Stimulated activated naive CD4-positive, alpha-beta T cell treated with Interleukin-2 at 50 U/mL for 16 hours (primary cell): ENCODE measurements at places on chromosomes 5 and 9.

GRCh38 chr5:122384739-122385235 is 72.8 kb downstream of the SNCAIP start:
- no peak for DNase-seq

DNA sequence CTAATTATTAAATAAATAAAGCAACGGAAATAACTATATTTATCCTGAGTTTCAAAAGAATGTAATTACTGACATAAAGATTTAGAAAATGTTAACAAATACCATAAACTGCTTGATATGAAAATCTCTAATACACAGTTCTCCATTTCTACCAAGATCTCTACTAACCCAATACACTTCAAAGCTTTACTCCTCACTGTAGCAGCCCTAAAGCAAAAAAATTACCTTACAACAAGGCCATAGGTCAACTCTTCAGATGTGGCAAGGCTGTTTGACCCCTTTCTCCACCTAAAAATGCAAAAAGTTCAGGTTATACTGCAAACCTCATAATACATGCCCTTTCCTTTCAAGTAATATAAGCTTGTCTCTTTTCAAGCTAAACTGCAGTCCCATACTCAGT is 96.7 kb downstream of the UGCG start:
- DNase-seq, result no peak

DNA sequence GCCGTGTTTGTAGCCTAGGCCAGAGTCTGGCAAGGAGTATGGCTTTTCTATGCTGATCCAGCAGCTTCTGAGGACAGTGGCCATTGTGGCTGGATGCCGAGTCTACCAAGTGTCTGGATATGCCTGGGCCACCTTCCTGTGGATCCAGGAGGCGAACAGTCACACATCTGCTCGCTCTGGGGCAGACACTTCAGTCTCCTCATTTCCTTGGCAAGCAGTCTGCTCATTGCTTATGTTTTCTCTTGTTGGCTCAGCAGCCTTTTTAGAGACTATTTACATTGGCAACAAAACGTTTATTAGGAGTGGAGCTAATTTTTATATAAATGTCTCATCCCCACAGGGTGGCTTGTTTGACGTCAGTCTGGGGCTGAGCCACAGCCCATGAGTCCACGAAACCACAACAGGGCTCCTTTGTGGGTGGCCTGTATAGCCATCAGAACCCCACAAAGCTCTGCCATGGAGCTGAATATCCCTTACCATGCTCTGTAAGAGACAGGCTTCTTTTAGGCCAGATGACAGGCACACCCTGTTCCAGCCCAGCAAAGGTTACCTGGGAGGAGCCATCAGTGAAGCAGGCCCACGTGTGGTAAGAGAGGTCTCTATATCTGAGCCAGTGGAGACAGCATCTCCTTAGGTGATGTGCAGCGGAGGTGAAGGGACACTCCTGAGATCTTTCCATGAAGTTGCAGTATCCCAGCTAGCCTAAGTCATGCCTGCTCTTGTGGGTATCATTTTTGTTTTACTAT is 221.7 kb downstream of the DIRAS2 start:
- no peak for DNase-seq

DNA sequence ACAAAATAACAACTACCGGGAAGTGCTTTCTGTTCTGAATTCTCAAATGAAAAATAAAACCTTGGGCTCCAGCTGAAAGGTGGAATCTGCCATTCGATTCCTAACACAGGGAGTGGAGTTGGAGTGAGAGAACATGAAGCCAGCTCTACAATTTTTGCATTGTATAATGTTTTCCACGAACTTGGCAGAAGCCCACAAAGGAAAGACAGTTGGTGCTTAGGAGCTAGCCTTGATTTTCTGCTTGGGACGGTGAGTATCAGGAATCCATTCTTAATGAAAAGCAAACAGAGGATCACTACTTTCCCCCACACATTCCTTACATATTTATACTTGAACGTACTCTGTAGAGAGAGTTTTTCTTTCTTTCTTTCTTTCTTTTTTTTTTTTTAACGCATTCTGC is 74.2 kb upstream of the FBXL7 start:
- no peak for DNase-seq

DNA sequence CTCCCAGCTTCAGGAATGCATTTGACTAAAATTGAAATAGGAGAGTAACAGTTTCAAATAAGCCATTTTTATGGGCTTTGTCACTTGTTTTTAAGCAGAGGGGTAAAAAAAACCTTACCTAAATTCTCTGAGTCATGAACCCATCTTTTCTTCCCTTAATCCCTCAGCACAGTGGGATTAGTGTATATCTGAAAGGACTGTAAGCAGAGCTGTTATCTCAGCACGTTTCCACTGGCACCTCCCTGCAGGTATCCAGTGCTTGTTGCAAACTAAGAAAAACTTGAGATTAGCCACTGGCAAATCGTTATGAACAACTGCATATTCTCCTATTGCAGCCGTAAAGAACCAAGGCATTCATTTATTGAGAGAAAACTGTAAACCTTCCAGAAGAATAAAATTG is 872.7 kb downstream of the EFNA5 start:
- DNase-seq, result no peak

- DNase-seq, result no peak
These were observed 35.1 kb upstream of the NANS start for GRCh38 chr9:98021306-98022040.

DNA sequence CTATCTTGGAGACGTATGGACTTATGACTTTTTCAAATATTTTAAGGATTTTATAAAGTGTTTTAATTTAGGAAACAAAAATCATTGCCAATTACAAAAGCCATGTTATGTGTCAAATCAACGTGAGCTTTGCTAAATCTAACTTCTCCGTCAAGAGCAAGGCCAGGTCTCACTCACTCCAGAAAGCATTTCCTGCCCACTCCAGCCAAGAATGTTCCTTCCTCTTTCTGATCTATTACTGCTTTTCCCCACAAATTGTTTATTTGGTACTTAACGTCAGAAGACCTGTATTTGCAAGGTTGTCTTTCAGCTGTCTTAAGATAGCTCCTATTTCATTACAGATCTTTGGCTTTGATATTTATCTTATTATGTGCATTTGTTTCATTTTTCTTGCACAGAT is 193.5 kb upstream of the HAPLN1 start:
- DNase-seq, result no peak

GRCh38 chr5:176608937-176609723 is 826 bp downstream of the GPRIN1 start:
- DNase-seq, result no peak

GRCh38 chr9:77896938-77897667 is 134.5 kb downstream of the GNAQ start:
- no peak for DNase-seq

GRCh38 chr5:25301836-25302235 is 657.1 kb upstream of the CDH10 start:
- DNase-seq, result no peak

GRCh38 chr9:98380065-98380681 is 124.7 kb upstream of the TBC1D2 start:
- DNase-seq, result no peak

DNA sequence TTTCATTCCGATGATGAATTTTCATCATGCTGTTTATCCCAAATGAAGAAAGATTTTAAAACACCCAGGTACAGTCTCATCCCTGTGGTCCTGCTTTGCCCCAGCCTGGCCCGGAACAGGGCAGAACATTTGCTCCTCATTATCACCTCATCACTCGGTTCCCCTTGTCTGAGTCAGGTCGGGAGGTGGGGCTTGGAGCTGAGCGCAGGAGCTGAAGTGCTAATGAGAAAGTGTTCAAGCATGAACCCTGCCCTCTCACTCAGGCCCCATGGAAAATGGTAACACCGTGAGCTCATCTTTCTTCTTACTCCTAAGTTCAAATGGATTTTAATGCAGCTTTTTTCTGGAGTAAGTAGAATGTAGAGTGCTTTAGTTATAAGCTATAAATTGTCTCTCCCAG is 466.2 kb downstream of the KDM4C start:
- DNase-seq, result no peak

DNA sequence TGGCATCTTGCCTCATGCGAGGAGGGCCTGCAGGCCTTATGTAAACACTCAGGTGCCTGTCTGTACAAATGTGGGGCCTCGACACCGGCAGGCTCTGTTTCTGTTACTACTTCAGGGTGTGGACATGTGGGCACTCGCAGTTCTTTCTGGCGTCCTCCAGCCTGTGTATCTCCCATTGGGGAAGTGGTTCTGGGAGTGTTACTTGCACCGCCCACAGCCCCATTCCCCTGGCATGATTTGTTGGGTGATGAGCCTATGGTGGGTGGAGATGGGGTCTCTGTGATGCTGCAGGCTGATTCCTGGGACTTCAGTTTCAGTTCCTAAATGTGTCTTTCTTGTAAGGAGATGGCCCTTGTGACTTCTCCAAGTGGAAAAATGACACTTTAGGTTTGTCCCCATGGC is 82.1 kb upstream of the PITX1 start:
- DNase-seq, result no peak

DNA sequence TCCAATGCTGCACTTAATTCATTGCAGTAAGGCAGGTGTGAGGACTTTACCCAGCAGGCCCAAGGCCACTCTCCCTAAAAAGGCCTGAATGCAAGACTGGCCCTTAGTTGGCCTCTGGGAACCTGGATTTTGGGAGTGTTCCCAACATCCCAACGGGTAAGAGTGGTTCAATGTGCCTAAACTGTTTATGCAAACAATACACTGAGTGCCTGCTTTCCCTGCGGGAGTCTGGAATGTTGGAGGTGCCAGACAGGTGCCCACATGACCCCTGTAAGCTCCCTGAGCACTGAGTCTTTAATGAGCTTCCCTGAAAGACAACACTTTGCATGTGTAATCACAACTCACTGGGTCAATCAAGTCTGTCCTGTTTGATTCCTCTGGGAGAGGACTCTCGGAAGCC is 37.4 kb downstream of the NSUN2 start:
- no peak for DNase-seq

DNA sequence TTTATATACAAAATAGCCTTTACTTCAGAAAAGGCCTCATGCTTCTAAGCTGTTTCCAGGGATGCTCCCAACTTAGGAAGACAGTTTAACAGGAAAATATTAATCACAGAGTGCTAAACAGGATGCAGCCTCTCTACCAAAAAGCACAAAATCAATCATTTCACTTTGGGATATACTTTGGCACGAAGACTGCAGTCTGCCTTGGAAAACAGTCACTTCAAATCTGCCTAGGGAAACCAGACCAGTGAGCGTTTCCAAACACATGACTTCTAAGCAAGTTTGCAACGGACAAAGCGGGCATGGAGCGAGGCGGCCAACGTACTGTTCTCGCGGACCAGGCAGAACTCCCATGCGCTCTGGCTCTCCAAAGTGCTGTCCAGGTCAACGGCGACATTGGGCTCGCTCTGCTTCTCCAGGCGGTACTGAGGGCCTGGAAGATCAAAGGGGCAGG is 201.0 kb downstream of the MAPKAP1 start:
- DNase-seq, result no peak

DNA sequence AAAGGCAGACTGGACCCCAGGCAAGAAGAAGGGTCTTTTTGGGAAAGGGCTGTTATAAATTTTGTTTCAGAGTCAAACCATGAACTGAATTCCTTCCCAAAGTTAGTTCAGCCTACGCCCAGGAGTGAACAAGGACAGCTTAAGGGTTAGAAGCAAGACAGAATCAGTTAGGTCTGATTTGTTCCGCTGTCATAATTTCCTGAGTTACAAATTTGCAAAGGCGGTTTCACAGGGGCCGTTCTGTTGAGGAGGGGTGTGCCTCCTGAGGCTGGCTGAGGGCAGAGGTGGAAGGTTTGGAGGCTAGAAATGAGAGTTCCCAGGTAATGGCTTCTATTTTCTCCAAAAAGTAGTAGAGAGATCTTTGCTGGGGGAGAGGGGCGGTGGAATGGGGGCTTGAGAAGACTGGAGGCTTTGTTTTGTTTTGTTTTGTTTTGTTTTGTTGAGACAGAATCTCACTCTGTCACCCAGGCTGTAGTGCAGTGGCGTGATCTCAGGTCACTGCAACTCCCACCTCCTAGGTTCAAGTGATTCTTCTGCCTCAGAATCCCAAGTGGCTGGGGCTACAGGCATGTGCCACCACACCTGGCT is 4.1 kb upstream of the CERCAM start:
- no peak for DNase-seq
